Stimulated activated CD4-positive, alpha-beta T cell treated with anti-CD3 and anti-CD28 coated beads, Interleukin-15, amount 100 ng/mL, for 1 hour (primary cell): ENCODE measurements at places on chromosomes 7 and 10.

DNA sequence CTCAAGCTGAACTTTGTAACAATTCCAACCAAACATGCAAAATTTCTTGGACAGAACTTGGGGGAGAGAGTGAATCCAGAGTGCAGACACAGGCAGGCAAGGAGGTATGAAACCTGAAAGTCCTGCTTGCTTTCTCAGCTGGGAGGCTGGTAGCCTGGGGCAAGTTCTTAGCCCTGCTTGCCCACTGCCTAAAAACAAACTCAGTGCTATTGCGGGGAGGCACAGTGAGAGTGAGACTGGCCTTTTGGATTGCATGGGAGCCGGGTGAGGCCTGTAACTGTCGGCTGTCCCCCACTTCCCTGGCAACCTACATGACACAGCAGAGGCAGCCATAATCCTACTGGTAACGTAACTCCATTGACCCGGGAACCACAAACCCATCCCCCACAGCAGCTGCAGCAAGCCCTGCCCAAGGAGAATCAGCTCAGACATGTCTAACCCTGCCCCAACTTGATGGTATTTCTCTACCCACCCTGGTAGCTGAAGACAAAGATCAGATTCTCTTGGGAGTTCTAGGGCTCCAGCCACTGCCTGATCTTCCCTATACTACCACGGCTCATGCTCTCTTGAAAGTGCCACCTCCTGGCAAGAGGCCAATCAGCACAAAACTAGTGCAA lies 663.6 kb downstream of the GRM8 start:
- no peak for DNase-seq

- no peak for DNase-seq
These were observed 285.1 kb downstream of the ZEB1 start for GRCh38 chr10:31604096-31604495.

DNA sequence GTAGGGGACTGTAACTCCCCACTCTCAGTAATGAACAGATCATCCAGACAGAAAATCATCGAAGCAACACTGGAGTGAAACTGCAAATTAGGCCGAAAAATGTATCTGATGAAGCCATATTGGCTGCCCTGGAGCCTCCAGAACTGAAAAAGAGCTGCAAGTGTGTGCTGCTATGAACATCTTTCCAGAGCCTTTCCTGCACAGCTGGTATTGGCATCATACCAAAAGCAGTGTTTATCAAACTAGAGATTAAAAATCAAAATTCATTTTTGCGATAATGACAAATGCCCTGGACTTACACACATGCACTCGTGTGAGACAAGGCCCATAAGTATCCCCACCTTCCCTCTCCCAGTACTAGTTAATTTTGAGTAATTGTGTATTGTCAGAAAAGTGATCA lies 6.8 kb upstream of the CLDN12 start:
- no peak for DNase-seq

DNA sequence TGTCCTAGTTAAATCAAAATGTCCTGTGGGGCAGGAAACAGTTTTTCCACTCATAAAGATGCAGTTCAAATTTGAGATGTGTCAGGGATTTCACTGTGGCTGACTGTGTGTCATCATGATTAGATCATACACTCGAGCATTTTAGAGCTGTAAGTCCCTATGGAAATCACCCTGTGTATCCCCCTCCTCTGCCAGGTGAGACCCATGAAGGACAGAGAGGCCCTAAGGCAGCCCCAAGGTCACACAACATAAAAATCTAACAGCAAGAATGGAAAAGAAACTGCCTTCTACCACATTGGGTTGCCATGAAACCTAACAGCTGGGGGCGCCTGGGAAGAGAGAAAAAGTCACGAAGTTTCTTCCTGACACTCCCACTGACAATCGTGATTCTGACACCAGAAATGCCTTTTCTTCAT lies 135.8 kb downstream of the KCNMA1 start:
- no peak for DNase-seq

GRCh38 chr10:132774181-132774901 lies 11.6 kb downstream of the NKX6-2 start:
- DNase-seq, result no peak
